Metanephros (tissue), 2 donors: ENCODE measurements at places on chromosomes 4 and X. TPM values are rescaled to one million over a fixed set of nuclear protein-coding genes. Genes with fewer than 3 reads are reported as not detected.

ACSL1 gene
- 79.7 TPM for total RNA-seq

TMPRSS11B gene
- not detected for total RNA-seq

DCUN1D4 gene
- 36.1 TPM for total RNA-seq

ODAPH gene
- total RNA-seq: 0.18 TPM

GLRA3 gene
- total RNA-seq: under 0.01 TPM

KCTD8 gene
- 3.4 TPM for total RNA-seq

PAK3 gene
- total RNA-seq: 4.3 TPM

C4orf51 gene
- total RNA-seq: not detected

TMPRSS11F gene
- not detected for total RNA-seq

EFHC2 gene
- 4.4 TPM for total RNA-seq
